GM13976 (cell line): ENCODE measurements at places on chromosomes 11 and 22.

DNA sequence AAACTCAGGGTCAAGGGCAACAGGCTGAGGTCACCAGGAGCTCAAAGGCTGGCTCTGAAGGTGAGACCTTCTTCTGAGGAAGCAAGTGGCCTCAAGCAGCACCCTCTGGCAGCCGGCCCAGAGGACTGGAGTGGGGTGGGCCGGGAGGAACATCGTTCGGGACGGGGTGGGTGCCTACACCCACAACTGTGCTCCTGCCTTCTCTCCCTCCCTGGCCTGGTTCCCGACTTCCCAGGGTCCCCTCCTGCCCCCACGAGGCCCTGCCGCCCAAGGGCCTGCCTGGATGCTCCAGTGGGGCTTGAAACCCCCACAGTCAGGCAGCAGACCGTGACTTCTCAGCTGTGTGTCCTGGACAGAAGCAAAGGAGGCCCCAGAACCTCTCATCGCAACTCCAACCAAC is 195.7 kb downstream of the IGLL1 start:
- peak; percentile 31 for DNase-seq

DNA sequence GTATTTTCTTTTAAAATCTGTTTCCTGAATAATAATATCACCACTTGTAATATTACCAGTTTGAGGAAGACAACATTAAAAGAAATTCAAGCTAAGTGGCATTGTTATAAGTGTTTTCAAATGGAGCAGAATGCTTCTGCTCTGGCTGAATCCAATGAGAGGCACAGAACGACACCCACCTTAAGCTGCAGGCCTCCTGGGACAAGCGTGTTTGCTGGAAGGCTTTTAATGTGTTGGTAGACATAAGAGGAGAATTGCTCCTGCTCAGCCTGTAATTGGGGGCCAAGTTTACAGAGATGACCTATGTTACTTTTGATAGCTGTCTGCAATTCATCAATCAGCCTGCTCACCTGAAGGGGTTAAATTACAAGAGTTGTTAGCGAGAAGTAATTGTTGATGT is 242.2 kb downstream of the DCDC1 start:
- no peak for DNase-seq

DNA sequence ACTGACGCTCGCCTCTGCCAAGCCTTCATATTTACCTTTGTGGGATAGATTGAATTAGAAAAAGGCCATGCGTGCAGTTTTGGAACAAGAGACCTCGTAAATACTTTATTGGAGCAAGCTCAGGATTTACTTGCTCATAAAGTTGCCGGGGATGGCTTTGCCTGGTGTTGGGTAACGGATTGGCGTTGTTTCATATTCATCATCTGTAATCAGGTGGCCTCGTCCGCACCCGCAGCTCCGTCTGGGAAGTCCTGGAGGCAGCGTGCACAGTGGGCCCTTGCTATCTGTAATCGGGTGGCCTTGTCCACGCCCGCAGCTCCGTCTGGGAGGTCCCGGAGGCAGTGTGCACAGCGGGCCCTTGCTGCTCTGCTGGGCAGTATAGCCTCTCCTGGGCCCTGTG is 1209.3 kb downstream of the BRD1 start:
- no peak for DNase-seq

GRCh38 chr11:42967653-42968052 is 344.1 kb upstream of the API5 start:
- no peak for DNase-seq

DNA sequence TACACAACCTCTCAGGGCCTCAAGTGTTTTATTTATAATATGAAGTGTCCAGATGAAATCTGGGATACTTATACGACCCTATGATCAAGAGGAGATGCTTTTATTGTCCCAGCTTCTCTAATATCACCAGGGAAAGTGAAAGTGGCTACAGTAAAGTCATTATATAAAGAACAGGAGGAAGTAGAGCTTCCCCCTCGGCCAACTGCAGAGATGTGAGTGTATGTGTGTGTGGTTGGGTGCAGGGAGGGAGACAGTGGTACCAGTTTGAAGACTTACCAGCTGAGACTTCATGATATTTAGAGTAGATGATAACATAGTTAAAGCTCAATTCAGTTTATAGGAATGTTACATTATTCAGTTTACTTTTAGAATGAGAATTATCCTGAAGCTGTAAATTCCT is 373.6 kb upstream of the DDI1 start:
- DNase-seq = no peak

GRCh38 chr22:47297261-47298016 is 535.0 kb downstream of the TBC1D22A start:
- DNase-seq = no peak

DNA sequence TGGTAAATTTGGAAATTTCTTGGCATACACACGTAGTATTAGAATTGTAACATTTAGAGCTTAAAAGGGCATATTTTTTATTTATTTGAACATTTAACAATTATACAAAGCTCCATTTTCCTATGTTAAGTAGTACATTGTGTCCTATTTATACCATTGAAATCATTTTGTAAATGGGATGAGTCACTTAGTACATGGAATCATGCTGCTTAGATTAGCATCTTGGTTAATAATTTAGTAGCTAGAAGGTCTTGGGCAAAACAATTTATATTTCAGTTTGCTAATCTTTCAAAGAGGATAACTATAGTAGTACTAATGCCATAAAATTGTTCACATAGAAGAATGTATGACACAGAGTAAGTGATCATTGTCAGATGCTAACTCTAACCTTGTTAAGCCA is 450.1 kb upstream of the LUZP2 start:
- DNase-seq = no peak

GRCh38 chr11:86551288-86552092 is 120.9 kb downstream of the ME3 start:
- DNase-seq = no peak

DNA sequence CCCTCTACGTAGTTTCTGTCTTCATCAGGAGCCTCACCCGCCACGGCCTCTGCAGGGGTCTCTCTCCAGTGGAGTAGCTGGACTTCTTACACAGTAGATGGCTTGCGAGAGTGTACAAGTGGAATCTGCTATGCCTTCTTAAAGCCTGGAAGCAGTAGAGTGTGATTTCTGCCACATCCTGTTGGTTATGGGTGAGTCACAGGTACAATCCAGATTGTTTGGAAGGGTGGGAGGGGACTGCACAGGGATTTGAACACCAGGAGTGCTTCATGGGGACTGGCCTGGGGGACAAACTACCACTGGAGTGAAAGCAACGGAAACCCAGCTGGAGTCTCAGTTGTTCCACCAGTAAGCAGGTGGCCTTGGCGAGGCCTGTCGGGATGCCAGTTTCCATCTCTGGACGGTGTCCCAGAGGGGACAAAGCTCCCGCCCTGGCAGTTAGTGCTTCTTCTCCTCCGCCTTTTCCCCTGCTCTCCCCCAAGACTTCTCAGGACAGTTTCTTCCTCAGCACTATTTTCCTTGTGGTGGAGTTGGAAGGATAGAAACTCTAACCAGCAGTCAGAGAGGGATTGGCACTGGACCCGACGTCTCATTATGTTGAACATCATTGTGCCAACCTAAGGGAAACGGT is 85.0 kb upstream of the RCN1 start:
- no peak for DNase-seq
